Jurkat, Clone E6-1 (cell line): ENCODE measurements at places on chromosomes 4 and X.

- DNase-seq: no peak
These were observed 16.7 kb upstream of the PSAPL1 start for GRCh38 chr4:7451434-7451789.

DNA sequence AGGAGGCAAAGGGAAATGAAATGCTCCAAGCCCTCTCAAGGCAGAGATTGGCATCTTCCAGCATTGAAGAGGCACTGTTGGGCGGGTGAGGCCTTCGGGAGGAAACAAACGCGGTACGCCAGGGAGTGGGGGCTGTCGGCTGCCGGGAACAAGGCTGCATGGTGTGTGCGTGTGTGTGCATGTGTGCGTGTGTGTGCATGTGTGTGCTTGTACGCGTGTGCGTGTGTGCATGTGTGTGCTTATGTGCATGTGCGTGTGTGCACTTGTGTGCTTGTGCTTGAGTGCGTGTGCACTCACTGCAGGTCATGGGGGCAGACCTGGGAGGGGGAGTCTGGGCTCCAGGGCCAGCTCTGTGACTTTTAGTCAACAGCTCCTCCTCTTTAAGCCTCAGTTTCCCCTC lies 113.6 kb upstream of the ADRA2C start:
- no peak for DNase-seq

DNA sequence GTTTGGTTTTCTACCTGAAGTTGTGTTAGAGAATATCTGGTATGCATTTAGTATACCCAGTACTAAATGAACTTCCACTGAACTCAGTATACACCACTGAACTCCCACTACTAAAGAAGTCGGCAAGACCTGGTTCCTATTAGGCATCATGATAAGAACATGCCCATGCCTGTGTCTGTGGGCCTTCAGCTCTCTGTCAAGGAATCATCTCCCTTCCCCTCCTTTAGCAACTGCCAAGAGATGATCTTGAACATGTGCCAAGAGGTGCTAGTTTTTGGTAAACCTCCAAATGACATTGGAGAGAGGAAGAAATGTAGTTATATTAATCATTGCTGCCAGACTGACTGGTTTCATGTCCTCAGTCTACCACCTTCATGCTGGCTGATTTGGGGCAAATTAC lies 113.2 kb downstream of the ATP10D start:
- DNase-seq: no peak

DNA sequence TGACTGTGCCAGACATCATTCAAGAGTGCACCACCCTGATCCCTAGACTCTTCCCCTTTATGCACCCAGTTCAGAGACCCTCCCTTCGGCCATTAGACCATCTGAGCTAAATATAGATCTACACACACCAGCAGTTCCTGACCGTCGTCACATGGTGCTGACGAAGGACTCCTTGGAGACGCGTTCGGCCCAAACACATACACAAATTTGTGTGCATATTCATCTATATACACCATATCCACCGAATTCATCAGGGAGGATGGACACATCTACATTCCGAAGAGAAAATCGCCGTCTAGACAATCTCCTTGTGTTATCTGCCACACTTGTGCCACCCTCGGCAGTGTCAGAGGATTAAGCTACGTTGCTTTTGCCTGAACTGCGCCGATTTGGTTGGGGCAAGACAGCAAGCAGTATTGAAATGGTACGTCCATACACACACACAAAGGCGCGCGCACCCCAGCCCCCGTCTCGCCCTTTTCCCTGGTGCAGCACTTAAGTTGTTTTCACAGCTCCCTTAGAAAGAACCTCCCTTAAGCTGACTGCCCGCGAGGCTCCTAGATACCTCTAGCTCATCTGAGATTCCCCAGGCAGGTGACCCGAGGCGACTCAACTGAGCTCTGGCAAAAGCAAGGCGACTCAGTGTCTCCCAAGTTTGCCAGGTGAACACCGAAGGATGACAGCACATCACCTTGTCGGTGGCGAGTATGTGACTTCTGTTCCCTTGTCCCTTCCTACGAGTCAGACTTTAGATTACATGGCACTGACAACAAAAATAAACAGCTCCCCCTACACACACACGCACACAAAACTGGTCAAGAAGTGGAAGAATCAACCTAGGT lies 1.0 kb downstream of the RASGEF1B start:
- no peak for DNase-seq

- DNase-seq: no peak
These were observed 121.2 kb downstream of the AFAP1 start for GRCh38 chr4:7818399-7818911.

DNA sequence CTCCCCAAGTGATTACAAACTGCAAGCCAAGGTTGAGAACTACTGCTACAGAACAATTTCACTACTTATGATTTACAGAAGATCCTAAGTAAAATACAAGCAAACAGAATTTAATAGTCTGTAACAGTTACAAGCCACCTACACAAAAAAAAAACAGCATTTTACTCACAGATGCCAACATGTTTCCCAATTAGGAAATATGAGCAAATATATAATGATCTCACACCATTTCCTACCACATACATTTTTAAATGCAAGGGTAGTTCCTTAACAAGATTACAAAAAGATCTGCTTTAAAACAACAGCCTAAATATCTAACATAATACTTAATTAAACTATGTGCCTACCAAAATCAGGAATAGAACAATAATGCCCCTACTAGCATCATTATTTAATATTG lies 63.4 kb downstream of the EFHC2 start:
- no peak for DNase-seq

GRCh38 chr4:13322681-13323101 lies 161.4 kb downstream of the RAB28 start:
- DNase-seq: no peak

DNA sequence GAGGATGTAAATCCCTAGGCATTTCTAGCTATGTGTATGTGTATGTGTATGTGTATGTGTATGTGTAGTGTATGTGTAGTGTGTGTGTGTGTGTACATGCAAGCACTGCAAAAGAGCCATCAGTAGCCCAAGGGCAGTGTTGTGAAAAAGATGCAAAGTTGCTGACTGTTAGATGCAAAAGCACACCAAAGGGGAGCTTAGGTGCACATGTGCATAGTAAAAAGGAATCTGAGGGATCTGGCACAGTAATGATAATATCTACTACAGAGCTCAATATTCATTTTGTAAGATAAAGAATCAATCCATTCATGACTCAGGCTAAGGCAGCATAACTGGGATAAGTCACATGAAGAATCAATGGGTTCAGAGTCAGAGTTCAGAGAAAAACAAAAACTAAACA lies 80.2 kb downstream of the TMEM47 start:
- no peak for DNase-seq

DNA sequence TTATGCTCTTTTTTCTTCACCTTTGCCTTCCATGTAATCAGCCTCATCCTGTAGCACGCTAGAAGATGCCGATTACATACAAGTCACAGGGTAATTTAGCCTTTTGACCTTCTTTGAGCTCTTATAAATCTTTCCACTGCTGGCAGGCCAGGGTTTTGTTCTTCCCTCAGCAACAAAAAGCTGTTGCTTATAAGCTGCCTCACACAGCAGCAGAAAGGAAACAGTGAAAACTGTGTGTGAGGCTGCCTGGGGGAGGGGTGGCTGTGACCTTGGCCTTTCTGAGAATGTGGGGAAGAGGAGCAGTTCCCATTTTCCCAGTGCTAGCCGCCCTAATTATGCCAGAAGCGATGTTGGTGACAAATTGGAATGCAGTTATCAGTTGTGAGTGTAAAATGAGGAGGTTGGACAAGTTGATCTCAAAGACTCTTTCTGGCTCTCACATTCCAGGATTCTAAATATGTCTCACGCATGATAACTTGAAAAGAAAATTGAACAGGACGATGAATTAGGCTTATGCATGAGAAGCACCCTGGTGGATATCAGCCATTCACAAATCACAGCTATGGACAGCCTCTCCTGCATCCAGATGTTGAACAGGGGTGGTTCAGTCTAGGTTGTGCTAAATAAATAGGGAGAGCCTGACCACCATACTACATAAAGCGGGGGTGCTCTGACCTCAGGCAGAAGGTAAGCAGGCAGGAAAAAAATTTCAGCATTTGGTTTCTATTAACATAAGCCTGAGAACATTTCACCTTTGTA lies 25.7 kb downstream of the SLITRK2 start:
- no peak for DNase-seq

DNA sequence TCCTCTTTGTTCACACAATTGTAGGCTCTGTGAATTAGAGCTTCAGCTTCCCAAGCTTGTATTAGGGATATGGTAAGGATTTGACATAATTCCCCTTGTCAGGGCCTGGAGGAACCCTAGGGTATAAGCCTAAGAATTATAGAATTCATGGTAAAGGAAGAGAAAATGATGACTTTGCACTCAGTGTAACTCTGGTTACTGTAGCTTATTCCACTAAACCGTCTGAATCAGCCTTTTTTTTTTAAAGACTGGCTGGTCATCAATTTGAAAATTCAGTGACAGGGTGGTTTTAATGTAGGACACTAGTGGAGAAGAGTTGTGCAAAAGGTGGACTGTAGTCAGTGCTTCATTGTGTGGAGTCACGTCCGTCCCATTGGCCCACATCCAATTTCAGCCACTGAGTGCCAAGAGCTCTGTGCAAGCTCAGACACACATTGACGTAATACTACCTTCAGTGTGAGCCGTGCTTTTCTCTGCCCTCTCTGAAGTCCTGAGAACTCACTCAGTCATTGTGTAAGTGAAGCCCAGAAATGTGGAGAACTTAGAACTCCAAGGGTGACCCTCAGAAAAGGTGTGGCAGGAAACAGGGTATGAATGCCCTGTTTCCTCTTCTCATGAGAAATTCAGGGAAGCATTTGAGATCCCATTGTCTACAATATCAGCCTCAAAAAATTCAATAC lies 449.8 kb downstream of the C4orf33 start:
- no peak for DNase-seq

DNA sequence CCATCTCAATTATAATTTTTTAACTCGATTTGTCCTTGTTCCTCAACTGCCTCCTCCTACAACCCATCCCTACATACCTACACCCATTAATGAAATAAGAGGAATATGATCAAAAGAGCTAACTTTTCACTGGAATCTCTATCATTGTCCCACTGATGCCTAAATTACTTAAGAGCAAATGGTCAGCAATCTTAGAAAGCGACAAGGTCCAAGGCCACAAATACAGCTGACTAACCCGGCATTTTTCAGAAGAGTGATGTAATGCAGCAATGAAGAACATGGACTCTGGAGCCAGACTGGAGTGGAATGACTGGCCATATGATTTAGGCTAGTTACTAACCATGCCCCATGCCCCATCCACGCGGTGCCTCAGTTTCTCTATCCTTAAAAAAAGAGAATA lies 56.2 kb downstream of the PPA2 start:
- DNase-seq: no peak

DNA sequence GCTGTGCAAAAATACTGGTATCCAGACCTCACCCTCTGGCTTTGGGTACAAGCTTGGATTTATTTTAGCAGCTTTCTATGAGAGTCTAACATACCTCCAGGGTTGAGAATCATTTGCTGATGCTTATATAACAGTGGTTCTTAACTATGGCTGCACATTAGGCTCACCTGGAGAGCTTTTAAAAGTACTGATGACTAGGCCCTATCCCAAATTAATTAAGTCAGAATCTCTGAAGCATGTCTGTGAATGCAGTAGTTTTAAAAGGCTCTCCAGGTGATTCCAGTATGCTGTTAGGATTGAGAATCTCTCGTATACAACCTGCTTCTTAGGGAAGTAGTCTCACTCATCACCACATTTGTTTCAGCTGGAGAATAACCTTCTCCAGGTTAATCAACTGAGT lies 99.2 kb downstream of the PDHA2 start:
- no peak for DNase-seq

DNA sequence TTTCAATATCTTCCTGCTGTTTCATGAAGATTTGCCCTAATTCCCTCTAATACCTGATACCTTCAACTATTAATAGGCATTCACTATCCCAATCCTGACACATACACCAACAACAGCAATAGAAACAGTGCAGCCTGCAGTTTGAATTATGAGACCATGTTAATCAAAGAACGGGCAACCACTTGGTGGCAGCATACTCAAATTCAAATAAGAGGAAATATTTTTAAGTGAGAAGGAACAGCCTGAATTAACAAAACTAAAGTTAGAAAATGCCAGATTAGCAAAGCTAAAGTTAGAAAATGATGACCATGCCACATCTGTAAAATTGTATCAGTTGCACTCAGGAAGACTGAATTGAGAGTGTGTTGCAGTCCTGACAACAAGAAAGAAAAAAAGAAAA lies 204.9 kb downstream of the SMARCA1 start:
- DNase-seq: peak; percentile 31

GRCh38 chr4:142238589-142238988 lies 602.2 kb downstream of the IL15 start:
- no peak for DNase-seq

- no peak for DNase-seq
These were observed 154.5 kb downstream of the GASK1B start for GRCh38 chr4:158018221-158018830.

GRCh38 chr4:181061787-181062186 lies 1181.4 kb upstream of the TENM3 start:
- no peak for DNase-seq

DNA sequence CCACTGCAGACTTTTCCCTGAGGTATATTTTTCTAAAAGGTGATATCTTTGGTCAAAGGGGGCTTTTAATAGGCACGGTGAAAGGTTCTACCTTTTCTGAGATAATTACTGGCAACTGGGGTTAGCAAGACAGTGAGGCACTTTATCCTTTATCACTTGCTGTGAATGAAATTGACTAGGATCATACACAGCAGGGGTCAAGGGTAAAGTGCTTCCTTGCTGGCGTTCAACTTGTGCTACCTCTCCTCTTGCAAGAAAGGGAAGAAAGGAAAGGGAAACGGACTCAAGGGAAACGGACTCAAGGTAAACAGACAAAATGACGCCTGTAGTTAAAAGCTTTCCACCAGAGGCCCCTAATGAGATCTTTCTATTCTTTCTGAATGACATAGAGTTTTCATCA lies 78.6 kb upstream of the RAPGEF2 start:
- no peak for DNase-seq

GRCh38 chr4:137621056-137621455 lies 88.8 kb upstream of the PCDH18 start:
- DNase-seq: no peak

DNA sequence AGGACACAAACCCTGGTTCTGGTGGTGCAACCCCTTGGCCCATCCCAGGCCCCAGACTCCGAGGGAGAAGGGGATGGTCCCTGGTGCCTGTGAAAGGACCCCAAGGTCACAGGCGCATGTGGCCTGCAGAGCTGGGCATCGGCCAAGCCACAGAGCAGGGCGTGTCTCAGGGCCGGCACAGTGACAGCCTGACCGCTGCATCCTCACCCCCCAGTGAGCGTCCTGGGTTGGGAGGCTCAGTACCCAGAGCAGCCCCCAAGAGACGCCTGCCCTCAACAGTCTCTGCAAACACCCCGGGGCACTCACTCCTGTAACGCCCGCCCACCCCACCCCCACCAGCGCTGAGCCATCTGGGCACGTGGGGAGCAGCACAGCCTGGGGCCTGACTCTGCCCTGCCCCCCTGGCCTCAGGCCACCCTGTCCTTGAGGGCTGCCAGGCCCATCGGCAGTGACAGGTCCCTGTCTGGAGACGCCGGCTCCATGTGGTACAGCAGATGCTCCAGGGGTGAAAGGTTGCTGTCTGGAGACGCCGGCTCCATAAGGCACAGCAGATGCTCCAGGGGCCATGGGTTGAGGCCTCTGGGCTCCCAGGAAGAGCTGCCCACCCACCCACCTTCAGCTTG lies 24.5 kb upstream of the CPLX1 start:
- DNase-seq: no peak

GRCh38 chr4:3832536-3833220 lies 66.5 kb downstream of the ADRA2C start:
- no peak for DNase-seq
